ENCODE measurements at places on chromosomes 1 and 21.
A peak's percentile ranks its signal among the peaks of the same experiment; 100 is the strongest.

- no peak for DNase-seq
Observed at GRCh38 chr1:234845097-234845660, 235.2 kb upstream of the IRF2BP2 start.

GRCh38 chr1:109089242-109090015 lies 1.1 kb upstream of the TMEM167B start:
- peak; percentile 23 for DNase-seq

GRCh38 chr21:41366522-41367151 lies 4.8 kb downstream of the MX2 start:
- DNase-seq, result no peak

GRCh38 chr1:203239526-203240305 lies 10.2 kb upstream of the CHIT1 start:
- no peak for DNase-seq

- DNase-seq, result no peak
Observed at GRCh38 chr1:40435876-40436275, 14.4 kb upstream of the ZFP69B start.

DNA sequence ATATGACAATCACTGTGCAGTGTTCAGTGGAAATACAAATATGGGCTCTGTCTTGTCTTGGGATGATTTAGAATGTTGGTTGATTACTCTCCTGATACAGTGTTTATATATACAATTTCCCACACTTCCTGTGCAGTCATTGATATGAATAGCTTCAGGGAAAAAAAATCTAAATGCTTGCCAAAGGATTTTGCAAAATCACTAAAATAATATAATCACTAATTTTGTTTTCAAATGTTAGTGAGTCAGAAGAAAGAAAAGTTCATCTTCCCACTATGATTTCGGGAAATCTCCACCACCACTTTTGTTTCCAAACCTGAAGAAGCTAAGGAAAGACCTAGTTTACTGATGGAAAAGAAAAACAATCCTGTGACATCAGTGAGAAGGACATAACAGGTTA lies 32.1 kb upstream of the CHRM3 start:
- no peak for DNase-seq

DNA sequence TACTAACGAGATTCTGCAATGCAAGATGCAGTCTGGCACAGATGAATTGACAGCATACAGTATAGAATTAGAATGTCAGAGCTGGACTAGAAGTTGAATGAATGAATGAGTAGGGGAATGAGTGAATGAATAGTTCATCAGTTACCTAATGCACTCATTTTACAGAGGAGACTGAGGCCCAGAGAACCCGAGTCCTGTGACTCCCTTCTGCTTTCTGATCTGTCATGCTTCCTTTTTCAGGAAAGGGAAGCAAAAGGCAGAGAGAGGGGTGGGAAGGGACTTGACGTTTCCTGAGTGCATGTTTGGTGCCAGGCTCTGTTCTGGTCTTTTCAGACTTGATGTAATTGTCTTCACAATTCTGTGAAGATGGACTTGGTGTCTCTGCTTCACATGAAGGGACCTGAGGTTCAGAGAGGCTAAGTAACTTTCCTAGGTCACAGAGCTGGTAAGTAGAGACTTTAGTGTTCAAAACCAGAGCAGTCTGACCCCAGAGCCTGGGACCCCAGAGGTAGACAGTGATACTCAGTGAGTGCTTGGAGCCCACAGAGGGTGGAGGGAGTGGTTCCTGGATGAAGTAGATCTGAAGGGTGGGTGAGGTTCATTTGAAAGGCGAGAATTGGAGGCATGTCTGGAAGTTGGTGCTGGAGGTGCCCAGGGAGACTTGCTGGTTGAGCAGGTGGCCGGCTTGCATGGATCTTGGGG lies 8.0 kb upstream of the MEX3A start:
- no peak for DNase-seq

- no peak for DNase-seq
Observed at GRCh38 chr1:92502247-92502646, 15.5 kb upstream of the GFI1 start.

DNA sequence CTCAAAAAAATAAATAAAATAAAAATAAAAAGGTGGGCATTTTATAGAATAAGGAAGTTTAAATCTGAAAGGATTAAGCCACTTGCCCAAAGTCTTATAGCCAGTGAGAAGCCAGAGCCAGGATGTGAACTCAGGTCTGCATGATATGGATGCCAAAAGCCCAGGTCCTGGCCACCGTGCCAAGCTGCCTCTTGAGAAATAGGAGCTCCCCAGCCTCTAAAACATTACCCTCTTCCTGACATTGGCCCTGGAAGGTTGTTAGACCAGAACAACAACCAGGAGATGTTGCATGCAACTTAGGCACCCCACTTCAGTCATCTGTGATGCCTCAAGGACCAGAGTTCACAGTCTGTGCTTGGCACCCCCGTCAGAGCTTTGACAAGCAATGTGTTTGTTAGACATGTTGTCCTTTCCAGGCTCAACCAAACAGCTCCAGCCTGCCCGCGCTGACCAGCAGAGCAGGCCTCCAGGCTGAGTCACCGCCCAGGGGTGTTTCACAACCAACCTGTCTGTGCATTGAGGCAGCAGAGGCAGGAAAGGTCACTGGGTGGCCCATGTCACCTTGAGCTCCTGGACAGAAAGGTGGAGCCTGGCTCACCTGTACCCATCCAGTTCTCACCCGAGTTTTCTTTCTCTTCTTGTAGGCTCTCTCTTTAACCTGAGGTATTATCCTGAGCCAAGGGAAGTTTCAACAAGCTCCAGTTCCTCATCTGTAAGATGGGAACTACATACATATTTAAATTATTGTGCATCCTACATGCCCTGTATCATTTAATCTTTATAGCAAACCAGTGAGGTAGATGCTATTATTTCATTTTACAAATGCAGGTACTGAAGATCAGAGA lies 14.9 kb upstream of the MED18 start:
- DNase-seq, result no peak

GRCh38 chr1:157806431-157807149 lies 13.3 kb downstream of the FCRL1 start:
- DNase-seq, result no peak

DNA sequence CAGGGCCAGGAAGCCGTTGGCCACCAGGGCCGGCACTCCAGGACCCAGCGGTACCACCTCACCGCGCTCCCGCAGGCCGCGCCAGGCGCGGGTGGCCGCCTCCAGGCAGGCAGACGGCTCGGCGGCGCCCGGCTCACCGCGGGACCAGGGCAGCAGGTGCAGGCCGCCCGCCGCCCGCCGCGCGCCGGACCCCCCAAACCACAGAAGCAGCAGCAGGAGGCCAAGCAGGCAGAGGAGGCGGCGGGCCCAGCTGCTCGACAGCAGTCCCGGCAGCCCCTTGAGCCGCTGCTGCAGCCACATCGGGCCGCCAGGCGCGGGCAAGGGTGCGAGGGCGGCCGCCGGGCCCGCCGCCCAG lies 312 bp downstream of the KIAA2013 start:
- DNase-seq, result peak; percentile 8

DNA sequence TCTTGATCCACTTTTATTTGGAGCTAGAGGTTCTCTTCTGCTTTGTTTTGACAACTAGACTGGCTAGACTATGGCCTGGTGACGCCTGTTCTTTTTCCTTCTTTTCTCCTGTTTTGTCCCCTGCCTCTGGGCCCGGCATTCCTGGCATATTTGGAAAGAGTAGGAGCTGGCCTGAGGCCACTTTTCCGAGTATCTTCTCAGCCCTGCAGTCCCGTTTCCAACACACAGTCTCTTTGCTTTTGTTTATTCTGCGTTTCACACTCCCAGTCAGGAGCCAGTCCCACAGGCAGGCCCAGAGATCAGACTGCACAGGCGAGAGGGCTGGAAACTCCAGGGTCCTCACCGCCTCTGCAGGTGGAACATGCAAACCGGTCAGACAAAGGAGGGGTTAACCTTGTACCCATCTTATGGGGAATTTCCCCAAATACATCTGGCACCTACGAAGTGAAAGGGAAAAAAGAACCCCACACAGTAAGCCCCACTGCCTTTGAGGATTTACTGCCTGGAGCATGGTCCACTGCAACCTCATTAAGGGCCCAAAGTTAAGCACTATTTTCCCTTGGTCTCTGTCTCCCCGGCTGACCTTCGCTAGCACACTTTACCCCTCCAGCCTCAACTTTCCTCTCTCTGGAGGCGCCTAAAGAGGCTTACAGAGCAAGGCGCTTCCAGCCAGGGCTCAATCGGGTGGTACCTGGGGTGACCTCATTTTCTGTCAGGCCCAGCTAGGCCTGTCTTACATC lies 141.1 kb downstream of the TOMM20 start:
- no peak for DNase-seq

GRCh38 chr1:80444171-80444570 lies 1356.6 kb upstream of the ADGRL2 start:
- DNase-seq, result no peak
